ENCODE measurements at places on chromosomes 13 and 19.

GRCh38 chr19:45668342-45668871, 386 bp downstream of the GIPR start:
- no peak for DNase-seq

- DNase-seq: no peak
These were observed 4.9 kb upstream of the PALM start for GRCh38 chr19:703651-704446.

GRCh38 chr13:37453246-37453645, 145.3 kb downstream of the POSTN start:
- peak; percentile 15 for DNase-seq

DNA sequence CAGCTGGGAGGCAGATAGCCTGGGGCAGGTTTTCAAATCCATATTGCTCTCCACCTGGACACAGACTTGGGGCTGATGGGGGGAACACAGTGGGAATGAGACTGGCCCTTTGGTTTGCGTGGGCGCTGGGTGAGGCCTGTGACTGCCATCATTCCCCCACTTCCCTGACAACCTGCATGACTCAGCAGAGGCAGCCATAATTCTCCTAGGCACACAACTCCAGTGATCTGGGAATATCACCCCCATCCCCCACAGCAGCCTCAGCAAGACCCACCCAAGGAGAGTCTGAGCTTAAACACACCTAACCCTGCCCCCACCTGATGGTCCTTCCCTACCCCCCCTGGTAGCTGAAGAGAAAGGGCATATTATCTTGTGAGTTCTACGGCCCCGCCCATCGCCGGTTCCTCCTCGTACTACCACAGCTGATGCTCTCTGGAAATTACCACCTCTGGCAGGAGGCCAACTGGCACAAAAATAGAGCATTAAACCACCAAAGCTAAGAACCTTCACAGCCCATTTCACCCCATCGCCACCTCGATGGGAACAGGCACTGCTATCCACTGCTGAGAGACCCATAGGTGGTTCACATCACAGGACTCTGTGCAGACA, 71.0 kb downstream of the RNF17 start:
- peak; percentile 15 for DNase-seq

DNA sequence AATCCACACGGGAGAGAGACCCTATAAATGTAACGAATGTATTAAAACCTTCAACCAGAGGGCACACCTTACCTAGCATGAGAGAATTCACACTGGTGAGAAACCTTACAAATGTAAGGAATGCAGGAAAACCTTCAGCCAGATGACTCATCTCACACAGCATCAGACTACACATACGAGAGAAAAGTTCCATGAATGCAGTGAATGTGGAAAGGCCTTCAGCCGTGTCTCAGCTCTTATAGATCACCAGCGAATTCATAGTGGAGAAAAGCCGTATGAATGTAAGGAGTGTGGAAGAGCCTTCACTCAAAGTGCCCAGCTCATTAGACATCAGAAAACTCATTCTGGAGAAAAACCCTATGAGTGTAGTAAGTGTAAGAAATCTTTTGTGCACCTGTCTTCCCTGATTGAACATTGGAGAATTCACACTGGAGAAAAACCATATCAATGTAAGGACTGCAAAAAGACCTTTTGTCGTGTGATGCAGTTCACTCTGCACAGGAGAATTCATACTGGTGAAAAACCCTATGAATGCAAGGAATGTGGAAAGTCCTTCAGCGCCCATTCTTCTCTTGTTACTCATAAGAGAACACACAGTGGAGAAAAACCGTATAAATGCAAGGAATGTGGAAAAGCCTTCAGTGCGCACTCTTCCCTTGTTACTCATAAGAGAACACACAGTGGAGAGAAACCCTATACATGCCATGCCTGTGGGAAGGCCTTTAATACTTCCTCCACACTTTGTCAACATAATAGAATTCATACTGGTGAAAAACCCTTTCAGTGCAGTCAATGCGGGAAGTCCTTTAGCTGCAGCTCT, 16.0 kb downstream of the ZNF582 start:
- no peak for DNase-seq

DNA sequence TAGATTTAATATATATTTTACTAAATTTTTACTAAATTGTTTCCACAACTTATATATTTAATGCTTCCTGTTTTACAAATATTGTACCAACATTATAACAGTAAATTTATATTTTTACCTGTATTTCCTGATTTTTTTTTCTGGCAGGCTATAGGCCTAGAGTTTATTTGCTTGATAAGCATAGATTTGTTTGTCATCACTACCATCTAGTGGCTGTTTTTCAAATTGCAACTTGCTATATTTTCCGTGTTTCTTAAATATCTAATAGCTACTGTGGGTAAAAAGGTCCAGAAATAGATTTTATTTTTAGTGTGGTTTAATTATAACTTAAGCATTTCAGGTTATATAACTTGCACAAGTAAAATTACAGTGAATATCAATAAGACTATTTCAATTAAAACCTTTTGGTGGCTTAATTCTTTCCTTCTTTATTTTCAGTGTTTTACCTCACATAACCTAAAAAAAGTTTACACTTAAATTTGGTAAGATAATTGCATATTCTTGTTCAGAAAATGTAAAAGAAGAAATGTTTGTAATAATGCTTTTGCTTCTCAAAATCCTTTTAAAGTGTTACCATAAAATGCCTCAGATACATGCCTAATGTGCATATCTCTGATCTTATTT, 60.6 kb downstream of the NDFIP2 start:
- DNase-seq: peak; percentile 73

- peak; percentile 58 for DNase-seq
These were observed 37.1 kb downstream of the UTP14C start for GRCh38 chr13:52061587-52061986.

DNA sequence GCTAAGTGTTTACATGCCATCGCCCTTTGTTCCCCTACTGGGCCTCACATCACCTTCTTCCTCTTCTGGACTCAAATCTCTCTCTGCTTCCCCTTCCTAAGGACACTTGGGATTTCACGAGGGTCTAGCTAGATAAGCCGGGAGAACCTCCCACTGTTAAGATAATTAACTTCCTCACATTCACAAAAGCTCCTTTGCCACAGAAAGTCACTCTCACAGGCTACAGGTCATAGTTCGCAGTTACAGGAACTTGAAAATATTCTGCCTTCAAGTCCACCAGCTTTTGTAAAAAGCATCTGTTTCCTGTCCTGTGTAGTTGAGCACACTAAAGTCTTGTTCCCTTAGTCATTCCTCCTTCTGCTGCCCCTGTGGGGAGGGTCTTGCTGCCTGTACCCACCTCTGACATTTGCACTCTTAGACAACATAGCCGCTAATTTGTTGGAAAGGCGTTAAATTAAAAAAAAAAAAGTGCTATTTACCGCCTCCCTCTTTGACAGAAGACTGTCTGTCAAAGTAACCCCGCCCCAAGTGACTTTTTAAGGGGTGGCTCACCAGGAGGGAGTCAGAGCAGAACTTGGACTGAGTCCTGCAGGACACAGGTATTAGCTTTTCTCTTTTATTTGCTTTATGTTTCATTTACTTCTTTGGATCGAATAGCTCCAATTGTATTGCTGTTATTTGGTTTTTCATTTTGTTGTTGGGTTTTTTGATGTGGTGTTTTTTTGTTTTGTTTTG, 26.8 kb upstream of the CEACAM21 start:
- no peak for DNase-seq

DNA sequence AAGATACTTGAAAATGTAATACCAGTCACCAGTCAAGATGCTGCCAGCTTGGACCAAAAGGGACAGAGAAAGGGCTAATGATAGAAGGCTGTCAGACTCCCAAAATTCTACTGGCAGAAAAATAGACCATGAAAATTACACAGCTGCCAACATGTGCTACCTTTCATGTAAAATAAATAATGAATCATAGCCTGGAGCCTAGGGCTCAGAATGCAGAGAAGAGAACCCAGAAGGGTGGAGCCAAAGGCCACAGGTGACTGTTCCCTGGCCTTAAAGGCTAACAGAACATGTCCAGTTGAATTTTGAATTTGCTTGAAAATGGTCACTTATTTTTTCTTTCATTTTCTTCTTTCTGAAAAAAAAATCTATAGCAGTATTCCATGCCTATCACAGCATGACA, 1827.0 kb upstream of the MIR17HG start:
- no peak for DNase-seq

GRCh38 chr19:14497228-14497921, 1.4 kb upstream of the GIPC1 start:
- no peak for DNase-seq

DNA sequence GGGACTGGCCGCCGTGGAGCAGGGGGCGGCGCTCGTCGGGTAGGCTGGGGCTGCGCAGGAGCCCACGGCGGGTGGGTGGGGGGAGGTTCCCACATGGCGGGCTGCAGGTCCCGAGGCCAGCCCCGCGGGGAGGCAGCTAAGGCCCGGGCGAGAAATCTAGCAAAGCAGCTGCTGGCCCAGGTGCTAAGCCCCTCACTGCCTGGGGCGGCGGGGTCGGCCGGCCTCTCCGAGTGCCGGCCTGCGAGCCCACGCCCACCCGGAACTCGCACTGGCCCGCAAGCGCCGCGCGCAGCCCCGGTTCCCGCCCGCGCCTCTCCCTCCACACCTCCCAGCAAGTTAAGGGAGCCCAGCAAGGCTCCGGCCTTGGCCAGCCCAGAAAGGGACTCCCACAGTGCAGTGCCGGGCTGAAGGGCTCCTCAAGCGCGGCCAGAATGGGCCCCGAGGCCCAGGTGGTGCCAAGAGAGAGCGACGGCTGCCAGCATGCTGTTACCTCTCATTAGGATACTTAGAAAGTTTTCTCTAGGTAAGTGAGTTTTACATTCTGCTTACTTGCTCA, 1463.5 kb upstream of the MIR17HG start:
- no peak for DNase-seq

GRCh38 chr13:58446979-58447378, 815.4 kb downstream of the PCDH17 start:
- DNase-seq: no peak

- DNase-seq: no peak
These were observed 520.1 kb downstream of the SUCLA2 start for GRCh38 chr13:47480951-47481350.

GRCh38 chr19:49188626-49189200, 31.1 kb downstream of the TRPM4 start:
- no peak for DNase-seq

DNA sequence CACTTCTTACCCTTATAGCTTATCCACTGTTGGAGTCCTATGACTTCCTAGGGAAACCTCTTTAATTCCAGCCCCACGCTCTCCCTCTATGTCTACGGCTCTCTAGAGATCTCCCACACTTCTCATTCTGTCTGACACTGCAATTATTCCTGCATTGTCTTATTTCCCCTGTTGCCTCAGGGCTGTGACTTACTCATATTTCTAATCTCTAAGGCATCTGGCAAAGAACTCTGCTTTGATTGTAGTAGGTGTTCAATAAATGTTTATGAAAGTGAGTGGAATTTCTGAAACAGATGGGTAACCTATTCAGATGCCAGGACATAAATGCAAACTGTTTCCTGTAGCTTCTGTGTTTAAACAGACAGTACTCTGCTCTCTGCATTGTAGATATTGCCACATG, 102.4 kb upstream of the SERTM1 start:
- no peak for DNase-seq

GRCh38 chr13:33410619-33411018, 125.1 kb upstream of the STARD13 start:
- no peak for DNase-seq

DNA sequence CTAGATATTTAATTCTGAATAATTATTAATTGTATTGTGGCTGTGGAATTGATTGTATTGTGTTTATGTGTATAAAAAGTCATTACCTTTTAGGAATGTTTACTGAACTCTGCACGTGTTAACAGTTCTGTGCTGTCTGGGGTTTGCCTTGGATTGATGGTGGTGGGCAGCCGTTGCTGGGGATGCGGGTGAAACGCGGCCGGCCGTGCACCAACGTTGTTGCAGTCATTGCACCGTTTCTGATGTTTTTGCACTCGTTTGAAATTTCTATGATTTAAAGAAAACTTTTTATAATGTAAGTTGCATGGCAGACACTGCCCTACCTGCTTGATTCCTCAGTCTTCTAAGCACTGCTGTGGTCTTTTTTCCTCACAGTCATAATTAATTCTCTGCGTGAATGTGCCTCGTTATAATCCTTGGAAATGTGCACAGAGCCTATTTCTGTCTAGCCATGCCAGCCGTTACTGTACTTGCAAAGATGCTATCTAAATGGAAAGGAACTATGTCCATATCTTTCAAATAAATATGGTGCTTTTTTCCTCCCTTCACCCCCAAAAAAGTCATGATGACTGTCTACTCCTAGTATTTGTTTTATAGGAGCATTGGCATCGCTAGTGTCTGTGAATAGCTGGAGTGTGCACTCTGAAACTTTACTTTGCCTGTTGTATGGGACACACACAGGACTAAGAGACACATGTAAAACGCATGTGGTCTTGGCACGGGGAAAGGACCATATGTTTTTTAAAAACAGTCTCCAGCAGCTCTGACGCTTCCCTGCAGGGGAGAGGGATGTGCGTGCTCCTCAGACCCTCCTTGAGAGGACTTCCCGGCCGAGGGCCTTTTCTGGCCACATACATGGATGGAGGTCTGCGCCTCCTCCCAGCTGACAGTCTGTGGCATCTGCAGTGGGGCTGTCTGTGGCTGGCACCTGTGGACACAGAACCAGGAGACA, 40.7 kb upstream of the MCF2L start:
- DNase-seq: no peak

DNA sequence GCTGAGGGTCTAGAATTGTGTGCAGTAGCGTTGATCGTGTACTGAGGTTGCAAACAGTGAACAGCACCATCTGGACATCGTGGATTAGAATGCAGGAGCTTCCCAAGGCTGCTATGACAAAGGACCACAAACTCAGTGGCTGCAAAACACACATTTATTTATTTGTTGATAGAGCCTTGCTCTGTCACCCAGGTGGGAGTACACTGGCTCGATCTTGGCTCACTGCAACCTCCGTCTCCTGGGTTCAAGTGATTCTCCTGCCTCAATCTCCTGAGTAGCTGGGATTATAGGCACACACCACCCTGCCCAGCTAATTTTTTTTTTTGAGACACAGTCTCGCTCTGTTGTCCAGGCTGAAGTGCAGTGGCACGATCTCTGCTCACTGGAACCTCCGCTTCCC, 2.3 kb upstream of the UHRF1 start:
- DNase-seq: no peak

GRCh38 chr19:10430505-10431253, 10.3 kb downstream of the PDE4A start:
- DNase-seq: peak; percentile 16

GRCh38 chr19:41295499-41295898, 14.5 kb upstream of the CCDC97 start:
- no peak for DNase-seq

DNA sequence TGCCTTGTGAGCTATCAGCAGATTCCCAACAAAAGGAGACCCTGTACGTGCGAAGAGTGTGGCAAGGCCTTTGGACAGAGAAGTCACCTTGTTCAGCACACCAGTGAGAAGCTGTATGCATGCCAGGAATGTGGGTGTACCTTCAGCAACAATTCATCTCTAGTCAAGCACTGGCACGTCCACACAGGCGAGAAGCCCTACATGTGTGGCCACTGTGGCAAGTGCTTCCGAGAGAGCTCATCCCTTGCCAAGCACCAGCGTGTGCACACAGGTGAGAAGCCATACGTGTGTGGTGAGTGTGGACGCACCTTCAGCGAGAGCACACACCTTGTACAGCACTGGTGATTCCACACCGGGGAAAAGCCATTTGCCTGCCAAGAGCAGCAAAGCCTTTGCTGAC, 7.6 kb upstream of the ZSCAN22 start:
- DNase-seq: no peak
